ENCODE measurements at places on chromosomes 3 and 15.

DNA sequence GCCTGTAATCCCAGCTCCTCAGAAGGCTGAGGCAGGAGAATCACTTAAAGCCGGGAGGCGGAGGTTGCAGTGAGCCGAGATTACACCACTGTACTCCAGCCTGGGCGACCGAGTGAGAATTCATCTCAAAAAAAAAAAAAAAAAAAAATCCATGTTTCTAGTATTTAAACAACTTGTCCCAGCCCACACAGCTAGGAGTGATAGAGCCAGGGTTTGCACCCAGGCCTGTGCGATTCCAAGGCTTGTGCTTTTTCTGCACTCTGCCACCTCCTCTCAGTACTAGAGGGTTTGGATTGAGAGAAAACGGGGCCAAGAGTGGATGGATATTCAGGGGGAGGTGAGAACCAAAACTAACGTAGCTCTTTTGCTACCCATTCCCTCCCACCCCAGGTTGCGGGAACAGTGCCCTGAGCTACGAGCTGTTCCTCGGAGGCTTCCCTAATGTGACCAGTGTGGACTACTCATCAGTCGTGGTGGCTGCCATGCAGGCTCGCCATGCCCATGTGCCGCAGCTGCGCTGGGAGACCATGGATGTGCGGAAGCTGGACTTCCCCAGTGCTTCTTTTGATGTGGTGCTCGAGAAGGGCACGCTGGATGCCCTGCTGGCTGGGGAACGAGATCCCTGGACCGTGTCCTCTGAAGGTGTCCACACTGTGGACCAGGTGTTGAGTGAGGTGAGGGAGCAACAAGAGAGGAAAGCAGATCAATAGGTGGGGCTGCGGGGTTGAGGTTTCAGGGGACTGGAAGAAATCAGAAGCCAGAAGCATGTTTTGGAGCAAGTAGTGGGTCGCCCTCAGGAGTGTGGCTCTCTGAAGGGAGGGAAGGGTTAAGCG lies 4.1 kb downstream of the CAMK2N2 start:
- no peak for DNase-seq

GRCh38 chr3:113275929-113276750 lies 64.8 kb downstream of the BOC start:
- peak; percentile 65 for DNase-seq

- DNase-seq: no peak
These were observed 420.0 kb upstream of the CBLB start for GRCh38 chr3:106288781-106289180.

GRCh38 chr15:72912121-72912520 lies 128.6 kb upstream of the ADPGK start:
- DNase-seq: no peak

DNA sequence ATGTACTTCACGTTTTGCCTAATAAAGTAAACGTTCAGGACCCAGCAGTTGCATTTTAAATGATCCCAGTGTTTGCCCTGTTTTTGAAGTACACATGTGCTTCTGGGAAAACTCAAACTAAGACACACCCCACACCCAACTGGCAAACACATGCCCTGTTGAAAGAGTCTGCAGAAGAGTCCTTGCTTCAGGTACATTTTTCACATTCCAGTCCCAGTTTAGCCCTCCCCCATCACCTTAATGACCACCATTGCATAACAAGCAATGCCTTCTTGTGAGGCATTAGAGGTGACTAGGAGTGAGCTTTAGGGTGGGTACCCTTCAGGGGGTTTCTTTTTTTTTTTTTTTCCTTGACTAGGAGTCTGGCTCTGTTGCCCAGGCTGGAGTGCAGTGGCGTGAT lies 322.3 kb downstream of the CNTN4 start:
- DNase-seq: no peak

- DNase-seq: no peak
These were observed 34.6 kb downstream of the FAM174B start for GRCh38 chr15:92620991-92621390.

- DNase-seq: no peak
These were observed 17.8 kb upstream of the ABHD2 start for GRCh38 chr15:89070197-89071124.

- no peak for DNase-seq
These were observed 122.7 kb downstream of the GOLIM4 start for GRCh38 chr3:167973046-167973445.

- DNase-seq: no peak
These were observed 431.4 kb upstream of the AGTR1 start for GRCh38 chr3:148266341-148266740.
